ENCODE measurements at places on chromosomes 13 and 19.

DNA sequence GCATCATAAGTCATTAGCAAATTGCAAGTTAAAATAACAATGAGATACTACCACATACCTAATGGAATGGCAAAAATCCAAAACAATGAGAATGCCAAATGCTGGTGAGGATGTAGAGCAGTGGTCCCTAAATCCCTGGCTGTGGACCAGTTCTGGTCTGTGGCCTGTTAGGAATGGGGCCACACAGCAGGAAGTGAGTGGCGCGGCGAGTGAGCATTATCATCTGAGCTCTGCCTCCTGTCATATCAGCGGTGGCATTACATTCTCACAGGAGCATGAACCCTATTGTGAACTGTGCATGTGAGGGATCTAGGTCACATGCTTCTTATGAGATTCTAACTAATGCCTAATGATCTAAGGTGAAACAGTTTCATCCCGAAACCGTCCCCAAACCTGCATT is 1694.4 kb downstream of the EFNB2 start:
- no peak for DNase-seq

DNA sequence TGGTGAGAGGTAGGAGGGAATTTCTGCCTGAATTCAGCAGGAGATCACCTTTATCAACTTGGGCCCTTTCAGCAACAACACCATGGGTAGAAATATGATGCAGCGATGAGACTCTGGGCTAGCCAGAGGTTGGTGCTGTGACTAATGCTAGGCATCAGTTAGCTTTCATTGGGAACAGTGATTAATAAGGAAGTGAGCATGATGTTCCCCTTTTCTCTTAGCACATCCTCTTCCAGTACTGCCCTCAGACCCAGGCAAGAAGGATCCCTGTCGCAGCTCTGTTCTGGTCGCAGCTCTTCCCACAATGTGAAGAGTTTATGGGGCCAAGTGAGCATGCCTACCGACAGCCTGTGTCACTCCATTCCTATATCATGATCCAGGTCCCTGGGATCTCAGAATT is 100.5 kb downstream of the FLT1 start:
- peak; percentile 47 for DNase-seq

- DNase-seq: no peak
Observed at GRCh38 chr13:43731296-43731695, 55.5 kb downstream of the ENOX1 start.

GRCh38 chr13:36713887-36714286 is 40.1 kb downstream of the SERTM1 start:
- DNase-seq: peak; percentile 0

- no peak for DNase-seq
Observed at GRCh38 chr19:33866696-33867095, 70.0 kb downstream of the KCTD15 start.

DNA sequence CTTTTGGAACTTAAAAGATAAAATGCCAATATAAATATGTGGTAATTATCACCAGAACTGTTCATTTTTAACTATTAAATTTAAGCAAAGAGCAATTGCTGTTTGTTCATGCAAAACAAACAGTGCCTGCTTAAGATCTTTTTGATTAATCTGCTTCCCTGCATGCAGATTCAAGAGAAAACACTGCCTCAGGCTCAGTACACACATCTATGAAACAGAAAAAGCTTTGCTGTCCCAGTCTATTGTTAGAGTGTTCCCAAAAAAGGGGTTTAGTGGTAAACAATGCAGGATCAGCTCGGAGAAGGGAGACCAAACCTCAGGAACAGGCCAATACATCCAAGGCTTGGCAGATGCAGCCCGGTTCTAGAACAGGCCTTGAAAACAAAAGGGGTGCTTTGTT is 49.3 kb upstream of the TDRD3 start:
- no peak for DNase-seq

GRCh38 chr19:35061583-35062373 is 20.3 kb downstream of the HPN start:
- no peak for DNase-seq

DNA sequence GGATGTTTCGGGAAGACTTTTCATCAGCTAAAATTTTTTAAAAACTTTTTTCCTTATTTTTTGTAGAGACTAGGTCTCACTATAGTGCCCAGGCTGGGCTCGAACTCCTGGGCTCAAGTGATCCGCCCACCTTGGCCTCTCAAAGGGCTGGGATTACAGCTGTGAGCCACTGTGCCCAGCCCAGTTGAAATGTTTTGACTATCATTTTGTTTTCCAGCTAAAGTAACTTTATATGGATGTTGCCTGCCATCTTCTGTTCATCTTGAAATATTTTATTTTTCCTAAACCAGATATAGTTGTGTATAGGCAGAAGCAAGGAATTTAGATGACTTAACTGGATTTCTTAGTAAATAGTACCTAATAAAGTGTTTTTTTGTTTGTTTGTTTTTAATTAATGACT is 7.0 kb downstream of the CAB39L start:
- DNase-seq: peak; percentile 23

- no peak for DNase-seq
Observed at GRCh38 chr13:106721599-106721998, 153.7 kb upstream of the ARGLU1 start.

- DNase-seq: no peak
Observed at GRCh38 chr13:85286081-85286480, 513.1 kb downstream of the SLITRK6 start.

GRCh38 chr13:38826182-38826813 is 139.4 kb downstream of the FREM2 start:
- no peak for DNase-seq

GRCh38 chr13:91323349-91323748 is 24.1 kb upstream of the MIR17HG start:
- no peak for DNase-seq

- DNase-seq: no peak
Observed at GRCh38 chr13:62799931-62800436, 1384.3 kb upstream of the PCDH20 start.

- DNase-seq: peak; percentile 58
Observed at GRCh38 chr19:45117167-45117594, 24.2 kb downstream of the PPP1R37 start.

- no peak for DNase-seq
Observed at GRCh38 chr19:50344661-50345318, 15.6 kb upstream of the KCNC3 start.

DNA sequence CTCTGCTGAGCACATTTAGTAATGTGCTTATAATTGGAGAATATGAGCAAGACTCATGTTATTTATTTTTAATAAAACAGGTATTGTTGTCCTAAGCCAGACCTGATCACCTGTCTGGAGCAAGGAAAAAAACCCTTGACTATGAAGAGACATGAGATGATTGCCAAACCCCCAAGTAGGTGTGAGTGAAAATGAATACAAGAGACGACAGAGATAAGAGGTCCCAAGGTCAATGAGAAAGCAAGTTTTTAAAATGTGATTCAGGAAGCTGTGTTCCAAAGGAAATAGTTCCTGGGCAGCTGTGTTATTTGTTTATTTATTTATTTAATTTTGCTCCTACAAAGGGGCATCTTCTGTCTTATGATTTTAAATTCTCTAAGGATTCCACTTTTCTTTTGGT is 83.1 kb downstream of the ZNF486 start:
- no peak for DNase-seq

DNA sequence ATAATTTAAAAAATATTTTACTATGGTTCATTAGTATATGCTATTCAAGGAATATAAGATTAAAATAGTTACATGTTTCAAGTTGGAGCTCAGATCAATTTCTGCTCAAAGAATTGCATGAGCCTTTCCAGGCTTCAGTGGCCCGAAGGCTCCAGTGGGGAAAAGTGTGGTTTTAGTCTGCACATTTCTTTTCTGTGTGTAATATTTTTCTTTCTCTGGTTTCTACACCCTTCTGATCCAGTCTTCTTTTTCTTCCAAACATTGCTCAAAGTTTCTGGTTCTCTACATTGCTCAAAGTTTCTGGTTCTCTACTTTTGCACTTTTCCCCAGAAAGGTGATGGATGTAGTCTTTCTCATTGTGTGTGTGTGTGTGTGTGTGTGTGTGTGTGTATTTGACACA is 64.7 kb upstream of the OXGR1 start:
- DNase-seq: no peak

DNA sequence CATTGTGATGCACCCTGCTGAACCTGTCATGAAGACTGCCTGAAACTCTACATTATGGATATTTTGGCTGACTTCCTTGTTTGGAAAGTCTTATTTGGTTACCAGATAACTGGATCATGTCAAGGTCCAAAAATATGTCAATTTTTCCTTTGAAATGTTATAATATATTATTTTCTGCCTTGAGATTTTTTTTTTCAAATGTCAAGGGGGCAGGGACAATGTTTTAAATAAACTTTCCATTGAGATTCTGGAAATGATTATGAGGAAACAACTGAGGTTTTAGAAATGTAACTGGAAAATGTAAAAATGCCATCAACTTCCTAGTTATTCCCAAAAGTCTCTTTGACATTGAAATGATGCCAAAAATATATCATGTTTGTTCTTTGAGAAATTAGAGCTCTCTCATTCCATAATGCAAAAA is 117.0 kb downstream of the RFC3 start:
- no peak for DNase-seq

- no peak for DNase-seq
Observed at GRCh38 chr13:113497217-113497616, 6.7 kb upstream of the DCUN1D2 start.

GRCh38 chr19:58550362-58551122 is 4.4 kb downstream of the CHMP2A start:
- DNase-seq: no peak

DNA sequence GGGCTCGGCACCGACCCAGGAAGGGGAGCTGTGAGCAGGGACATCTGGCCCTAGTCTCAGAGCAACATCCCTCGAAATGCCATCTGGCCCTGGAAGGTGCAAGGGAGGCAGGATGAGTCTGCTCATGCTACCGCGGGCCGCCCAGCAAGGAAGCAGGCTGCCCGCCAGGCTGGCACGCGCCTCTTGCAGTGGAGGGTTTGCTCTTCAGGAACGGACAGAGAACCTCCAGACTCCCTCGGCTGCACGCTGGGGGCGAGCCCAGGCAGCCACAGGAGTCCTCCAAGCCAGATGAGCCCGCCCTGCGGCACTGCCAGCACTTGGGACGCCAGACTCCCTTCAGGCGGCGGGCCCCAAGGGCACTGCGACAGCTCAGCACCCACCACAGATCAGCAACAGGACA is 10.1 kb upstream of the ATP8B3 start:
- no peak for DNase-seq

GRCh38 chr13:26025771-26026170 is 26.0 kb downstream of the SHISA2 start:
- no peak for DNase-seq

DNA sequence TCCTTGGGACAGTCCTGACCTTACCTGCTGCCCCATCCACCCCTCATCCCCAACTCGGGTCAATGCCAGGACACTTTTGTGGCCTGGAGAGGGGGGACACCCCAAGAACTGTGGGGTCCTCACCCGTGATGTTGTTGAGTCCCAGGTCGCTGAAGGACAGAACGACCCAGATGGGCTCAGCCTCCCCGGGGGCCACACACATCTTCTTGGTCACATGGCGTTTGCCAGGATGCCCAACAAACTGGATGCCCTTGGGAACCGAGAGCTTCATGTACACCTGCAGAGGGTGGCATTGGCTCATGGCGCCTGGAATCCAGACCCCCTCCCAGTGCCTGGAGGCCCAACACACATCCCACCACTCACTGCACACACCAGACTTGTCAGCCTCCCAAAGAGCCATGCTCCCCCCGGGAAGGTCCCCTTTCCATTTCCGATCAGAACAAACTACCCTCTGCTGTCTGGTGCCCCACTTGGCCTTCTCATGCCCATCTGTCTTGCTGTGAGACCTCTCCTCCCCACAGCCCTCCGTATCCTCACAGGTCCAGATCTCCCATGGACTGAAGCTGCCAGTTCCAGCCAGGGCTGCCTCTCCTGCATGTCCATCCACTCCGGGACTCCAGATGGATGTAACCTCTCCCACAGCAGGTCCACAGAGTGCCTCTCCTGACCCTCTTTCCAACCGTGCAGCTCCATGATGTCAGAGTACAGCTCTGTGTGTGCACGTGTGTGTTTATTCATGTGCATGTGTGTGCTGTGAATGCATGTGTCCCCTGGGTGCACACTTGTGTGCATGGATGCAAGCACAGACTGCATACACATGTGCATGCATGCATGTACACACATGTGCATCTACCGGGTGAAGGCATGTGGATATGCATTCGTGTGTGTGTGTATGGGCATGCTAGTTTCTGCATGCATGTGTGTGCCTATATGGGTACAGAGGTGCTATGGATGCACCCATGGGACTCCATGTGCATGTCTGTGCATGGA is 58.4 kb downstream of the F2RL3 start:
- DNase-seq: no peak

- no peak for DNase-seq
Observed at GRCh38 chr19:45142016-45142725, 18.6 kb downstream of the NKPD1 start.

GRCh38 chr13:23567906-23568460 is 2.2 kb upstream of the TNFRSF19 start:
- DNase-seq: no peak

GRCh38 chr13:59960683-59961082 is 203.0 kb downstream of the DIAPH3 start:
- no peak for DNase-seq

- no peak for DNase-seq
Observed at GRCh38 chr13:19781526-19781925, 1.2 kb downstream of the PSPC1 start.

GRCh38 chr19:33831825-33832224 is 35.2 kb downstream of the KCTD15 start:
- no peak for DNase-seq

DNA sequence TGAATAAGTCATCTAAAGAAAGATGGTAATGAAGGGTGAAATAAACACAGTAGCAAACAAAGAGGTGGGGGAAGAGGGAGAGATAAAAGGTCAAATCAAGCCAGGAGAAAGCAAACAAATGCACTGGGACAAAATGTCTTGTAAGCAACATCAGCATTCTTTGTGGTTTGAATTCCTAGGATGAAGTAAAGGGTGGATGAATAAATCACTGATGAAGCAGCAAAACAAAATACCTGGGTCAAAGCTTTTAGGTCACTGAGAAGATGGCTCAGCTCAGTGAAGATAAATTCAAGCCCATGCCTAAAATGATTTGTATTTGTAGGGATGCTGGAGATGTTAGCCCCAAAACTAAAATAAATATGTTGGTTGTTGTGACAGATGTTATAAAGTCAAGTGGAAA is 86.5 kb upstream of the FBXL3 start:
- no peak for DNase-seq

GRCh38 chr13:46386392-46387063 is 524 bp downstream of the RUBCNL start:
- no peak for DNase-seq

- DNase-seq: no peak
Observed at GRCh38 chr13:110275931-110276552, 30.9 kb downstream of the COL4A1 start.

- DNase-seq: peak; percentile 45
Observed at GRCh38 chr19:41882568-41883462, at the start of gene ARHGEF1. Gene ARHGEF1 (plus strand): TSS chr19:41883184. CDS start chr19:41888083, 4,899 bp downstream.
